ENCODE measurements at places on chromosomes 11 and 22.
A peak's percentile ranks its signal among the peaks of the same experiment; 100 is the strongest.

GRCh38 chr22:38110863-38111852, 674 bp upstream of the BAIAP2L2 start:
- DNase-seq: no peak

DNA sequence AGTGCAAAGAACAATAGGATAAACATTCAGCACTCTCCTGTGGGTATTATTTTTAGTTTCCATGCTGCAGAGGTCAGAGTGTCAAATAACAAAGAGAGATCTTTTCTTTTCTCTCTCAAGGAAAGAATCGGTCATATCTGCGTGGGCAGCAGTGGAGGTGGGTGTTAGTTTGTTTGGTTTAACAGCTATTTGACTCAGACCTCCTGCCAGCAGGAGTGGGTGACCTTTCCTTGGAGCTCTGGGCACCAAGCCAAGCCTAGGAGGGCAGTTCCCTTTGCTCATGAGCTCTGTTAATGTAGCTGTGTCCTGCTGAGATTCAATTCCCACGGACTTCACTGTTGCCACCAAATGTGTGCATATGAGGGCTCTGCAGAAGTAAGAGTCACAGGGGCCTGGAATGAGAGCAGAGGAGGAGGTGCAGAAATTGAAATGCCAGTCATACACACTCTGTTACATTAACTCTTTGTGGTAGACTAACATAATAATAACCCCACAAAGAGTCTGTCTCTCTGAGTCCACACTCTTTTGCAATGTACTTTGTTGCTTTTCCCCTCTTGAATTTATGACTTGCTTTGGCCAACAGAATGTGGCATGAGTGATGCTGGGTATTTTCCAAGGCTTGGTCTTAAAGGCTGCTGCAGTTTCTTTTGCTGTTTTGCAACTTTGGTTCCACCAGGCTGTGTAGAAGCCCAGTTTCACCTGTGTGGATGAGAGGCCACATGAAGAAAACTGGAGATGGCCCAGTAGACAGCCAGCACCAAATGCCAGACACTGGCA, 76.0 kb upstream of the GRK3 start:
- DNase-seq: no peak

DNA sequence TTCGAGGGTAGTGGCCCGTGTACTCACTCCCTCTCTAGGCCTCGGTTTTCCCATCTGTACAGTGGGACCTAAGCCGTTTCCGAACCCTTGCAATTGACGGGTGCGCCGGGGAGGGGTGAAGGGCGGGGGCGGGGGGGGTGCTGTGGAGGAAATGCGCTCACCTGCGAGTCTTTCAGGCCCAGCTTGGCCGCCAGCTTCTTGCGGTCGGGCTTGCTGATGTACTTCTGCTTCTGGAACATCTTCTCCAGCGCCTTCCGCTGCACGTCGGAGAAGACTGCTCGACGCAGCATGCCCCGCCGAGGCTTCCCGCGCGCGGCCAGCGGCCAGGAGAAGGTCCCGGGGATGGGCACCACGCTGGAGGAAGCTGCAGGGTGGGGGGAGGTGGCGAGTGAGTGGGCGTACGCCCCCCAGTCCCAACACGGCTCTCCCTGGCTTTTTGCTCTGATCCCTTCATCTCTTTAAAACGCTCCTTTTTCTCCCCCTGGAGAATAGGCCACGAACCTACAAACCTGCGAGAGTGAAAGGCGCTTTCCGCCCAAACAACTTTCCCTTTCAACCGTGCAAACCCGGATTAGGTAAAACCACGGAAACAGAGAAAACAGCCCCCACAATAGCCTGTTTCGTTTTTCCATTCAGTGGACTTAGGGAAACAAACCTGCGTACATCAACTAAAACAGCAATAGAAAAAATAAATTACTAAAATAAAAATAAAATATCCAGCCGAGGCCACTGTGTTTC, 3.2 kb downstream of the DBX1 start:
- DNase-seq: no peak

- no peak for DNase-seq
These were observed 12.4 kb upstream of the DRD2 start for GRCh38 chr11:113487622-113488021.

GRCh38 chr11:112129656-112130055, 34.2 kb downstream of the IL18 start:
- no peak for DNase-seq

GRCh38 chr22:42400811-42401534, 31.2 kb downstream of the NFAM1 start:
- DNase-seq: no peak

GRCh38 chr11:118128721-118129470, 23.7 kb downstream of the SCN4B start:
- DNase-seq: no peak

DNA sequence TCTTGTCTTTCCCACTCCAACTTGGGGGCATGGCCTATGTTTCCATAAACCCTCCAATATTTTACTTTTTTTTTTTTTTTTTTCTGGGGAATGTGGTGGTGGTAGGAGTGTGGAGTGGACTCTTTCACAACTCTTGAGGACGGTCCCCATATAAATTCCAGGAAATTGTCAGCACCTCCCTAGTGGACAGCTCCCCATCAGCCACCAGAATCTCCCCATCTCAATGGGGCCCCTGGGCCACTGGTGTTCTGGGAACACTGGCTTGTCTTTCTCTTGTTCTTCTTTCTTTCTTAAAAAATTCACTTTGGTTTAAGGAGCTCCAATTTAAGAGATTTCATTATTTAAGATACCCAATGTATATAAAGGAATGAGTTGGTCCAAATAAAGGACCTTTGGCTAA, 74.1 kb downstream of the ADM start:
- no peak for DNase-seq

DNA sequence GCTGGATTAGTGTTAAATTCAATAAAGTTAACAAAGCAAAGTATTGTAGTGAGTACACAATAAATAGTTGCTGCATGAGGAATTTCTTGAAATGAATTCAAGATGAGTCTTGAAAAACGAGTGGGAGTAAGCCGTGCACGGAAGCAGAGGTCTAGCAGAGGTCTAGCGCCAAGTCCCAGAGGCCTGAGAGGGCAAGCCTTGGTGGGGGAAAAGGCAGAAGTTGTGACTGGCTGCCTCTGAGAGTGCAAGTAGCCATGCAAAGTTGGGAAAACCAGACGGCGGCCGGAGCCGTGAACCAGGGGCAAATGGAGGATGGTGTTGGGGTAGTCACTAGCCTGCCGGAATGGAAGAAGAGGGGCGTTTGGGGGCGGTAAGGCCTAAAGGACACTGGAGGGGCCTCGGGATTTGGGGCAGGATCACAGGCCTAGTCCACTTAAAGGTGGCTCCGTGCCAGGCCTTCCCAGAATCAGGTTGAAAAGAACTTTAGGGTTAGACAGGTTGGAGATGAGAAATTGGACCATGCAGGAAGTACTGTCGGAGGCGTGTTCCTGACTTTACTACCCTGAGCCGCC, 379 bp upstream of the SLC3A2 start:
- DNase-seq: no peak

GRCh38 chr11:85774256-85775101, 36.5 kb downstream of the SYTL2 start:
- no peak for DNase-seq

- peak; percentile 60 for DNase-seq
These were observed 686 bp downstream of the LMF2 start for GRCh38 chr22:50506611-50507420.

GRCh38 chr11:46256540-46257001, 20.9 kb upstream of the CREB3L1 start:
- DNase-seq: no peak

- DNase-seq: no peak
These were observed 262.5 kb downstream of the CTTN start for GRCh38 chr11:70660889-70661197.

- no peak for DNase-seq
These were observed 19.1 kb upstream of the BSX start for GRCh38 chr11:123000721-123001120.

DNA sequence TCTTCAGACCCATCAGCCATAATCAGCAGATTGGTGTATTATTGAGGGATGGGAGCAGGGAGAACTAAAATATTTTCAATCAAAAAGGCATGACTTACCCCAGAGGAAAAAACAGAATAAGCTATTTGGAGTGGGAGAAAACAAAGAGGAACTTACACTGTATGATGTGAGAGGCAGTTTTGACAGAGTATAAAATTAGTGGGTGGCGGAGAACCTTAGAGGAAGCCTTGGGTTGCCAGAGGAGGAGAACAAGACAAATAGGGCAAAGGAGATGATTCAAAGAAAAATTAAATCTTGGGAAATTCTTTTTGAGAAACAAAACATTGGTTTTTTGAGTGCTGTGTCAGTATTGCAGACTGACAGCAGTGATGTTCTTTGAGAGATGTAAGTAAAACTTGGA, 285.0 kb downstream of the C11orf87 start:
- DNase-seq: no peak

All from NCI-H1694 (cell line).